Inflammatory macrophage (primary cell): ENCODE measurements at places on chromosomes 12 and 14.

DNA sequence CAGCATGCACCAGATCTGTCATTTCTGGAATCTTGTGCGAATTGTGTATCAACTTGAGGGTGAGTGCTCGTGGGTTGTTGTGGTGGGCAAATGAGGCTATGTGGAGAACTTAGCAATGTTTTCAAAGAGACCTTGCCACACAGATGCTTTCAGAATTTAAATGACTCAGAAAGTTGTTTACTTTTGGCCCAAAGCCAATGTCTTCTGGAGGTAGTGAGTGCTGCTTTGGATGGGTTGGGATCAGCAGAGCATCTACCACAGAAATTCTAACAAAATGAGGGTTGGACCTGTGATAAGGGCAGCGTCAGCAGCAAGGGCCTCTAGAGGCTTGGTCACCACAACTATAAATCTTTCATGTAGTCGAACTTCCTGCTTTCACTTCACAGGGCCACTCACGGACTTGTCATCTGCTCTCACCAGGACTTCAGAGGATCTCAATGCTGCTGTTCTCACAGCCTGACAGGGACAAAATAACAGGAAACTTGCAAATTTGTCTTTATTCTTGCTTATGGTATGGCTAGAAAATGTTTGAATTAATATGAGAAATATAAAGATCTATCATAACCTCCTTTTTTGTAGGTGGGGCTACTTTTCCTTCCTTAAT, 111.4 kb downstream of the DACT1 start:
- peak; percentile 88 for DNase-seq

- DNase-seq, result no peak
Observed at GRCh38 chr12:91441993-91442952, 259.7 kb upstream of the DCN start.

DNA sequence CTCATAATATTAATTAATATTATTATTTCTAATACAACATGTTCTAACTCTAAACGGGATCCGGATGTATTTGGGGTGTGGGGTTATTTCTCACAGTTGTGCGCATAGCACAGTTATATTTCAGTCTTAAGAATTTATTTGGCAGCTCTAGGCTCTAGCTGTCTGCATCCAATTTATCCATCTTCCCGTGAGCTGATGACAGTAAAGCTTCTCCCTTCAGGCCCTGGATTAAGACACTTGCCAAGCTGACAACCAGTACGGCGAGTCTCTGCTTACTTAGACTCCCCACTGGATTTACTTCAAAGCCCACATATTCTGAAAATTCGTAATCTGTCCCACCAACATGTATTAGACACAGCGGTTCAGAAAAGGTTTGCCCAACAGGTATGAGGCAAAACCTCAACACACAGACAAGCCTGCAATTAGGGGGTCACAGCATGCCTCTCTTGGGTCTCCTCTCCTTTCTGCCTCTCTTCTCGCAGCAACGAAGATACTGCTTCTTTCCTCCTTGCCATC, 232.9 kb upstream of the TMTC1 start:
- no peak for DNase-seq

DNA sequence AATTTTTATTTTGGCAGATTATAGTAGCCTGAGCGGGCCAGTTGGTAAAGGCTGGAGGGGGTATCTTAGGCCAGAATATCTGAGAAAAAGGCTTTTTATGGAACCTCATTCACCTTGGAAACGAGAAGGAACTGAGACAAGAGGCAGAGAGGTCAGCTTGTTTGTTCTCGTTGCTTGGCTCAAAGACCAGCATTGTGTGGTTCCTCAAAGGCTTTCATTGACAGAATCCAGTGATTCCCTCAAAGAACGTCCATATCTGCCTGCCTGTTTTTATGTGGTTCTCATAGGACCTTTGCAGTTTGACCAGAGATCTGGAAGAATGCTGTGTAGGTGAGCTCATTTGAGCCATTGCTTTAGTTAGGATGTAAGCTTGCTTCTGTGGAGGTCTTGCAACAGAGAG, 117.3 kb downstream of the CFAP54 start:
- no peak for DNase-seq
